ENCODE measurements at places on chromosomes 11 and 22.

- DNase-seq: no peak
Observed at GRCh38 chr11:47121056-47121455, 55.6 kb downstream of the ARFGAP2 start.

GRCh38 chr22:42949159-42949558 lies 65.8 kb downstream of the PACSIN2 start:
- no peak for DNase-seq

- no peak for DNase-seq
Observed at GRCh38 chr11:67452141-67452952, at the start of gene GPR152. Gene GPR152 (minus strand): TSS chr11:67452729. CDS start chr11:67452724, 5 bp downstream.

DNA sequence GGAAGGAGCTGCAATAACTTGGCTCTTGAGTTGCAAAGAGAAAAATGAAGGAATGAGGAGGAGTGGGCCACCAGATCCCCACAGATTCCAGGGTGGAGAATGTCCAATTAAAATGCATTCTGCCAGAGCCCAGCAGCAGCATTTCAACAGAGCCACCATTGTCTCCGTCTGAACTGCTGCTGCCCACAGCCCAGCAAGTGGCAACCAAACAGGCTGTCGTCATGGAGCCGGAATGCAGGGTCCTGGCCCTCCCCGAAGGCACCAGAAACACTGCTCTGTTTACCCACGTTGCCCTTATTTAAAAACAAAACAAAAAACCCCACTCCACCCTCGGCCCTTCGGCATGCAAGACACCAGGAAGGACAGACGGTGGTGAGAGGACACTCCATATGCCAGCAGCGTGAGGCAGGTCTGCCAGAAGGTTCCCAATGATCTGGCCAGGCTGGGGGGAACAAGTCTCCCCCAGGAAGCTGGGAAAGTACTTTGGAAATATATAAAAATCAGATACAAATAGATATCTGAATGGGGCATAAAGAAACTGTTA lies 32.5 kb downstream of the PLEKHA7 start:
- DNase-seq: no peak

- no peak for DNase-seq
Observed at GRCh38 chr22:30312053-30312452, 14.7 kb downstream of the TBC1D10A start.

DNA sequence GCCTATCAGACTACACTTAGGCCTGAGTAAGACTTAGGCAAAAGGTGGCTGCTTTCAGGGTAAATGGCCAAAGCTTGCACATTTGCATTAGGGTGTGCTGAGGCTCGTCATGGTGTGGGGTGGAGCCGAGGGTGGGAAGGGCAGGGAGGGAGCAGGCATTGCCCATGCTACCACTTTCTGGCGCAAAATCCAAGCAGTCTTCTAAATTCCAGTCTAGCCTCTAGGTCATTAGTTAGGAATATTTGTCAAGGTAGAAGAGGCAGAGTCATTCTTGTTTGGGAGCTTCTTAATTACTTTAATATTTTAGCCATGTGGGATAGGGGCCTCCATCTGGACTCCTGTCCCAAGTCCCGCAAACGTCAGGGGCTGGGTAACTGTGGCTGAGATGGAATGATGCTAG lies 28.6 kb downstream of the SCUBE1 start:
- no peak for DNase-seq

GRCh38 chr11:3037040-3037944 lies 19.9 kb downstream of the CARS1 start:
- DNase-seq: no peak

DNA sequence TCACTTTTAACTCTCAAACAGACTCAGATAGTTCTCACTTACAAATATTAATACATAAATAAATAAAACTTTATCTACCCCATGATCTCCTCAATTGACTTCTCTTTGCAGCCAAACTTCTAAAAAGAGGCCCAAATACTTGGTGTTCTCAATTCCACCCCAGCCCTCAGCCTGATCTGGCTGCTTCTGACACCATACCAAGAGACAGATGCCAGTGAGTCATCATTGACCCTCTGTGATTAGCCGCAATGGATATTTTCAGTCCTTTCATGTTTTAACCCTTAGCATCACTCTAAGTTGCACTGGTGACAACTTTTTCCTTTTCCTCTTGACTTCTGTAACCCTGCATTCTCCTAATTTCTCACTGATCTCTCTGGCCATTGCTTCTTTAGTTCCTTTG lies 184.1 kb upstream of the ARHGAP20 start:
- DNase-seq: no peak

- DNase-seq: no peak
Observed at GRCh38 chr11:111537336-111537860, 3.1 kb upstream of the LAYN start.

DNA sequence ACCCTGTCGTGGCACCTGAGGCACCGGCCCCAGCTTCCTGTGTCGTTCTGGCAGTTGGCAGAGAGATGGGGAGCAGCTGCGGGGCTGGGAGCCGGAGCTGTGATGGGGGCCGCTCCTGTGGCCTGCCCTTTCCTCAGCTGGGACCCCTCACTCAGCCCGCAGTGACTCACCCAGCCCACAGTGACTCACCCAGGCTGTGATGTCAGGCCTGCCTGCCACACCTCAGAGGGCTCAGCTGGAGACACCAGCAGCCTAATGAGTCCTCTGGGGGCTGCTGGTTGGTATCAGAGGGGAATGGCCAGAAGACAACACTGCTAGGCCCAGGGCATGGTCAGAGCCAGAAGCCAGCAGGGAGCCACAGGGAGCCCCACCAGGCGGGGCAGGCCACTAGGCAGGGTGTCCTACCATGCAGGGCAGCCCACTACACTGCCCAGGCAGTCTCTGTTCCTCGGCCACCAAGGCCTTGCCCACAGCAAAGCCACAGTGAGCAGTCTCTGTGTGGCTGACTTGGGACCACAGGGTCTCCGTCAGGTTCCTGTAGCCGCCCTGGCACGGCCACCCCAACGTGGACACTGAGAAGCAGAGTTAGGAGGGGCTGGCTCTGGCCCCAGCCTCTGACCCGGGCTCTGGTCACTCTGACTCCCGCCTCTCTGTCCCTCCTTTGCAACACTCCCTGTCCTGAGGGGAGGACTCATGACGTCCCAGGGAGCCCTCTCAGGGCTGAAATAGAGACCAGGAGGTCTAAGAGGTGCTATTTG lies 4.2 kb upstream of the FXYD2 start:
- DNase-seq: no peak

DNA sequence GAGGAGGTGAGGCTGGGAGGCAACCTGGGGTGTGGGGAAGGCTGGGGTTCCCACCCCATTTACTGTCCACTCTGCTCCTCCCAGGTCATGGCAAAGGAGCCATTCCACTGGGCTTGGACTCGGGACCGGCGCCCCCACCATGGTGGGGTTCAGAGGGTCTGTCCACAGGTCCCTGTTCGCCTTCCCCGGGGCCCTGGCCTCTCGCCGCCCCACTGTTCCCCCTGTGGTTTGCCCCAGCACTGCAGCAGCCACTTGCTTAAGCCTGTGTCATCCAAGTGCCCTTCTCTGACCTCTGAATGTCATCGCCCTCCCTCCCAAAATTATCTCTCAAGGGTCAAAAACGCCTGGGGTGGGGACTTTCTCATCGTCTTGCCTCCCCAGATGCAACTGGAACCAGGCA lies 2.6 kb downstream of the SPDYC start:
- DNase-seq: no peak

GRCh38 chr11:77959434-77959833 lies 35.0 kb downstream of the INTS4 start:
- DNase-seq: no peak

- DNase-seq: no peak
Observed at GRCh38 chr11:41522391-41522790, 62.9 kb upstream of the LRRC4C start.

DNA sequence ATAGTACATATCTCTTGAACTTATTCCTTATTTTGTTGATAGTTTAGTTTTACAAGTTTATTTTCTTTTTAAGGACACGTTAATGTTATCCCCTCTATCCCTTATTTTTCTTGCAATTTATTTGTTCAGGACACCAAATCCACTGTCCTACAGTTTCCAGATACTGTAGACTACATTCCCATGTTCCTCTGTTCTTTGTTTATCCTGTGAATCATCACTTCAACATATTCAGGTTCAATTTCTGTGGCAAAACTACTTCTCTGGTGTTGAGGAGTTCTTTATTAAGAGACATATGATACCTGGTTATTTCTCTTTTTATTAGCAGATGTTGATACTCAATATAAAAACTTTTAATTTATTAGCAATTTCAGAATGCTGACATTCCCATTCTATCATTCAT lies 72.8 kb upstream of the CLNS1A start:
- no peak for DNase-seq

- DNase-seq: no peak
Observed at GRCh38 chr22:29044657-29045176, 16.9 kb downstream of the C22orf31 start.

DNA sequence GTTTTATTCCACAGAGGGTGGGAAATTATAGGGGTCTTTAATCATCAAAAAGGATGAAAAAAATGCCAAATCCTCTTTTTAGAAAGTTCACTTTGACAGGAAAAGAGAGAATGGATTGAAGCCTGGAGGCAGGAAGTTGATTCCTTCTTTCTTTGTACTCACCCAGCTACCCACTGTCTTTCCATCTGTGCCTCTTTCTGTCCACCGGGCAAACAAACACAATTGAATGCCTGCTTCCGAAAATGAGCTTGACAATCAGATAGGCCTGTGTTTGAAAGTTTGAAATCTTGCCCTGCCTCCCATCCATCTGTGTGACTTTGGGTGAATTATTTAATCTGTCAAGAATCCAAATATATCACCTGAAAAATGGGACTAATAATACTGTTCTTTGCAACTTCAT lies 81.1 kb downstream of the SCN3B start:
- no peak for DNase-seq

DNA sequence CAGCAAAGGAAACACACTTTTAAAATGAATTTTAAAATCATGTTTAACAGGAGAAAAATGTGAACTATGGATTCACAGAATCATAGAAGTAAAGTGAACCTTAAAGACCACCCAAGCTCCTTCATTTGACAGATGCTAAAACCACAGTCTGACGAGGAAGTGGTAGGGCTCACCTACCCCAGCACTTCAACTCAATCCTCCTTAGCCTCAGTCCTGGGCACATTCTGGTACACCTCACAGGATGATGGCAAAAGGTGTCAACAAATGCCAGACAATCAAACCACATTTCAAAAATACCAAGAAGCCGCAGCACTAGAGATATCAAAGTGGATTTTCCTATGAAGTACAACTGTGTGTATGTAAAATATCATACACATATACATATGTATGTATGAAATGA lies 43.1 kb downstream of the PITPNB start:
- DNase-seq: no peak

DNA sequence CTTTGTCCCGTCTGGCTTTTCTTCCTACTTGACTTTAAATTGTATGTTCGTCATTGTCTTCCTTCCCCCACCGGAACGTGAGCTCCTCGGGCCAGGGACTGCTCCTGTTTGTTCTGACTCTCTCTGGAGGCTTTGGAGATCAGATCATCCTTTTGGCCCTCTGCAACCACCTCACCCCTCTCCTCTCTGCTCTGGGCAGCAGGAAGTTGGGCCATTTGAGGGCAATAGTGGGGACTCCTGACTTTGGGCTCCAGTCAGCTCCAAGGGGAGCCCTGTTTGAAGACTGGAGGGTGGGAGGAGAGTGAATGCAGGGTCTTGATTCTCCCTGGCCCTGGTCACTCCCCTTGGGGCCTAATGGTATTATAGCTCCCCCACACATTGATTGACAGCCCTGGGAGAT lies 186.3 kb upstream of the B3GAT1 start:
- DNase-seq: no peak

- DNase-seq: no peak
Observed at GRCh38 chr11:11842421-11843008, 743 bp downstream of the USP47 start.

GRCh38 chr11:102493524-102493923 lies 37.0 kb downstream of the MMP7 start:
- no peak for DNase-seq

- DNase-seq: no peak
Observed at GRCh38 chr11:123507043-123507442, 77.0 kb downstream of the GRAMD1B start.

GRCh38 chr11:61305417-61305816 lies 10.3 kb upstream of the VWCE start:
- no peak for DNase-seq

- no peak for DNase-seq
Observed at GRCh38 chr11:110294509-110294908, 1.9 kb downstream of the RDX start.
